ENCODE measurements at places on chromosomes 6 and 20.

DNA sequence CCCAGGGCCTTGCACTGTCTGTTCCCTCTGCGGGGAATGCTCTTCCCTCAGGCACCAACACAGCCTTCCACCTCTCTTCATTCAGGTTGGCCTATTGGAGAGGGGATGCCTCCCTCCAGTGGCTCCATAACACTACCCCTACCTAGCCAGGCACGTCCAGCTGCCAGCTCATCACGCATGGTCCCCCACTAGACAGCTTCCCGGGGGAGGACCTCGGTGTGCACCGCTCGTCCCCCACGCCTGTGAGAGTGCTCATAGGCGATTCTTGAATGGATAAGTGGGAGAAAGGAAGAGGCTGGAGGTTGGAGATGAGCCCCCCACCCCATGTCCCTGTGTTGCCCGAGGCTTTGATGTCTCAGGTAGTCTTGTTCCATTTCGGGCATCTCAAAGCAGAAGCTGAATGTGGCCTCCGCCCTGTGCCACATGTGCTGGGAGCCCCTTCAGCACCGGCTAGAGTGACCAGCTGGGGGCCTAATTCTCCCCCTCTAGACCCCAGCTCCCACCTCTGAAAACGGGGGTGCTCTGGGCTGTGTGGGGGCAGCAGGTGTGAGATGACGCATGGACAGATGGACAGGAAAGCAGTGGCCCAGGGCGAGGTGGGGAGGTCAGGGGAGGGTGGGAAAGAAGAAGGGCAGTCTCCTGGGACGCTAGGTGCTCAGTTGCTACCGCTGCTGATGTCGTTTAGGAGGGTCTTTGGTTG, 333.0 kb downstream of the TAF4 start:
- DNase-seq = no peak

DNA sequence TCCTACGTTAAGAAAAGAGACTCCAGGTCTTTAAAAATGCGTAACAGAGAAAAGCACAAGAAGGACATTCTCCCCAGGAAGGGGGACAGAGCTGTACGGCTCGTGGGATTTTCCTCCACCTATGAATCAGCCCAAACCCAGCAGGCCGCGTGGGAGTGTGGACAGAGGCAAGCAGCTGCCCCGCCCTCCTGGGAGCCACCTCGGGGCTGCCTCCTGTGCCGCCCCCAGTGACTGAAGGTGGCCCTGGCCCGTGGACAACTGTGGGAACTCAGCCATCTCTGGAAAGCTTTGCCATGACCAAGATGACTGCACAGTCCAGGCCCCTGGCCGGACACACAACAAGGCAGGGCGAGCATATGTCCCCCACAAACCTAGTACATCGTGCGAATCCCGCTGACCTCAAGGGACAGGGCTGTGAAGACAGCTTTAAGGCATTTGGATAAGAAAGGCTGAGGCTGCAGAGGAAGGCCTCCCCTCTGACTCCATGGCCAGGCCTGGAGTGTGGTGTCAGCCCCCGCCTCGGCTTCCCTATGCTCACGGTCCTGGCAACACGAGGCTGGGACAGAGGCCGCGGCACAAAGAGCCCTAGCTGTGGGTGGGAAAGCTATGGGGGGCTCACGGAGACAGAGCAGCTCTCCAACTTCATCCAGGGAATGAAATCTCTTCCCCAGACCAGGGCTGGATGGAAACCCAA, 26.9 kb downstream of the PXDC1 start:
- DNase-seq = no peak

DNA sequence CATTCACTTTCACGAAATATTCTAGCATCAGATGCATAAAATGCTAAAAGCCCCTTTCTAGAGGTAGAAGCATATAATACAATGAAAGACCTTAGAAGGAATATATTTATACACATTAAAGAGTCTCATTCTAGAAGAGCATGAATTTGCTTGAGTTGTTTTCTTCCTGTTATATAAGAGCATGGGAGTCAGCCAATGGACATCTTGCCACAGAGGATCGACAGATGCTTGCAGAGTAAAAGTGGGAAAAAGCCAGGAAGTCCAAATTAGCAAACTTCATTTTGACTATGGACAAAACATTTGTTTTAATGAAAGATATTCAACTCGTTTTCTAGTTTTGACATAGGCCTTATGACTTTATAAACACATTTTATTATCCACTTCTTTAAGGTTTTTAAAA, 44.2 kb upstream of the RIPPLY2 start:
- no peak for DNase-seq

DNA sequence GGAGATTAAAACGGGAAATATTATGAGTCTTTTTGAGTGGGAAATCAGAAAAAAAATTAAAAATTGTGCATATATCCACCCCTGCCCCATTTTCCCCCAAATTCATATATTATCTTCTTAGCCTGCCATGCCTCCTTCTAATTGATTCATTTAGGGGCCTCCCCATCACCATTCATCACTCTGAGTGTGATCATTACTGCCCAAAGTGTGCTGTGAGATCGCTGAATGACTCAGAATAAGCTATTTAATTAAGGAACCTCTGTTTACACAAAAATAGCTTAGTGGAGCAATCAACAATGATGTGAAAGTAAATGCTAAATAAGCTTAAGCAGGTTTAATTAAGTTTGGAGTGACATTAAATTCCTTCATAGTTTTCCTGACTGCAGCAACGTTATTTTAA, 645.5 kb downstream of the GRIK2 start:
- no peak for DNase-seq

DNA sequence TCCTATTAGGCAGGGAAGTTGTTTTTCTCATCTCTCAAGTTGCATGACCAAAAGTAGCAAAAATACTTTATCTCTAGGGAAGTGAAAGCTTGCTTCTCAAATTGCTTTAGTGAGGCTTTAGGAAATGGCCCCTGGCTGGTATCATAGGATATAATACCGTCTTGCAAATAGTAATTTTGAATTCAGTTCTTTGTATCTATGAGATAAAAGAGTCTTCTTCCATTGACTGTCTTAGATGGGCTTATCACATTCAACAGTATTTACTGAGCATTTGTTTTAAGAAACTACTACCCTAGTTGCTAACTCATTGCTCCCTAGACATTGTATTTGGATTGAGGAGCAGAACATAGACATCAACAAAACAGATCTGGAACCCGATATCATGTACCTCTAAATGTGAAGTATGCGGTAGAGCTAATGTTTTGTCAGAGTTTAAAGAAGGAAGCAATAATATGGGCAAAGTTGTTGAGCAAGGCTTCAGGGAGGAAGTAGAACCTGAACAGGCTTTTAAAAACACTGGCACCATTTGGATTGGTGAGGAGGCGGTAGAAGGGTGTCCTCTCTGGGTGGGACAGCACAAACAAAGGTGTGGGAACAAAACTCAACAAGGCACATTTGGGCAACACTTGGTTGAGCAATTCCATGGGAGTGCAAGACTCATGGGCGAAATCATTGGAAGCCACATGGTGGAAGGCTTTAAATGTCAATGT, 101.5 kb downstream of the SGK1 start:
- DNase-seq = no peak

- DNase-seq = no peak
These were observed 518.9 kb upstream of the JARID2 start for GRCh38 chr6:14726816-14727493.

DNA sequence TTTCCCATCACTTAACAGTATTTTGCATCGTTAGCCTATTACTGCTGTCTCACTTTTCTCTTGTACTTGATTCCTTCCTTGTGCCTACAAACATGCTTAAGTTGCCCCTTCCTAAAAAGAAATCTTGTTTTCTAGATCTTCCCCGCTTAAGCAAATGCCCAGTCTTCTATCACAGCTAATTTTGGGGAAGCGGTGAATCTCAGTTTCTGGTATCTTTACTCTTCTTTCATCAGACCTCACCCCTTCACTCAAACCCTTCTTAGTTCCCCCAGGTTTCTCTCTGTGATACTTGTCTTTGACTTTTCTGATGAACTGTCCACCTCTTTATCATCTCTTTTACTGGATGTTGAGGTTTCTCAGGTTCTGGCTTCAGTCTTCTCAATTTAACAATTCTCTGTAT, 14.2 kb downstream of the VAPB start:
- DNase-seq = no peak

DNA sequence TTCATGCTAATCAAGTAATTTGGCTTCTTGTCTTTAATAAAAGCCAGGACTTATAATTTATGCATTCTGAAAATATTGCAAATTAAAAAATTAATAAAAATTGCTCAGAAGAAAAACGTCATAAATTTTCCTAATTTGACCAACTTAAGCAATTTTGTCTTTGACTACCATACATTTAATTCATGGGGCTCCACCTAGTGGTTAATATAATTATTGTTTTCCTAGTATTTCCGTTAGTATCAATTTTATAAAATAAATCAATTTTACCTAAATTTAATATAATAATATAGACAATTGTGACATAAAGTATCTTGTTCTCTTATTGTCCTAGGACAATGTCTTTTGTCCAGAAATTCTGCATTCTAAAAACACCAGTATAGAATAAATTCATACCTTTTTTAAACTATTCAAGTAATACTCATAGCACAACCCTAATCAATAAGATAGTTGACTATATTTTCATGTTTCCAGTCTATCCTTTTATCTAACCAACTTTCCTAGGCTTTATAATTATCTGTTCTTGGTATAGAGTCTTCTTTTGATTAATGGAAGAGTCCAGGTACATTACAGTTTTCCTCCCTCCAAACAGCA, 319.9 kb downstream of the TRDN start:
- no peak for DNase-seq

DNA sequence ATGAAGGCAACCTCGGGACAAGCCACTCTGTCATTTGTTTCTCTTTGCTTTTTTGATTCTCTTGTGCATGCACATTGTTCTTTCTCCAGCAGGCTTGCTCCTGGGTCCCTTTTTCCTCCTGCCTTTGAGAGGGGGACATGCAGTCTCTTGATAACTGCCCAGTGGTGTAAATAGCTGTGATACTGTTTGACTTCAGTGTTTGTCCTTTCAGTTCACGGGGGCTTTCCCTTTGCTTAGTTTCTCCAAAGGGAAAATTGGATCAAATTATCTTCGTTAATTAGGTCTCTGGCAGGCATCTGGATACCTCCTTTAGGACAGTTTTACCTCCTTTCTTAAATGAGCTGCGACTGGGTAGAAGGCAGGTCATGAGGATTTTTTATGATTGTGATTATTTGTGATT, 41.5 kb downstream of the RALGAPB start:
- DNase-seq = no peak

GRCh38 chr6:44332585-44332984, 9.9 kb upstream of the SPATS1 start:
- no peak for DNase-seq

GRCh38 chr6:75896526-75896925, 147.5 kb downstream of the MYO6 start:
- DNase-seq = no peak

GRCh38 chr6:151822252-151823111, 15.0 kb downstream of the ESR1 start:
- DNase-seq = no peak

- no peak for DNase-seq
These were observed 681.0 kb upstream of the GJE1 start for GRCh38 chr6:141451511-141452353.

GRCh38 chr20:60283281-60283680, 325.1 kb downstream of the CDH26 start:
- no peak for DNase-seq

GRCh38 chr6:119449331-119450156, 100.0 kb upstream of the MAN1A1 start:
- no peak for DNase-seq

DNA sequence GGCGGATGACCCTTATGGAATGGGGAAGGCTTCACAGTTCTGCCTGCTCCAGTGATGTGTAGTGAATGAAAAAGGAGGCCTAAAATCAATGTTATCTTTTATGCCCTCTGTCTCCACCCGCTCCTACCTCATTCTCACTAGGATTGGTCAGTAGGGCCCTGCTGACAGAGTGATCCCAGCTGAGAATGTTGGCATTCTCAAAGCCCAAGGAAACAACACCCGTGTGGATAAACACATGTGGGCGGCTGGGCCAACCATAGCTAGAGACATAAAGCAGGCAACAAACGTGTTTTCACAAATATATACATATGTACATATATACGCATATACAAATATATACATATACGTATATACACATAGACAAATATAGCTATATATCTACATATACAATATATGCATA, 4.5 kb downstream of the RIPK1 start:
- DNase-seq = no peak

DNA sequence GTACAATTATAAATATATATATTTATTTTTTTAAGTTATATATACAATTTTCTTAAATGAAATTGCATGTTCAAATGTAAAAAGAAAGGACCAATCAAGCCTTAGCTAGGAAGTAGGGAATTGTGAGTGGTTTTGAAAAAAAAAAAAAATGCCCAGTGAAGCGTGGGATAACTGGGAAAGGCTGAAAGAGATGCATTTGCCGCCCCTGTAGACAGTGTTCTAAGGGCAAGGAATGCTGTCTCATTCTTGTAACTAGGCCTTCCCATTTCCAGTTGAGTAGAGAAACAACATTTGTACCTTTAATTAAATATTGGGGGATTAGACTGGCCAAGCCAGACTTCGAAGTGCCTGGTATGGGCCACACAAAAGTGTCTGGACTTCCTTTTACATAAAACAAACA, 430.1 kb upstream of the SLC35B3 start:
- DNase-seq = no peak

GRCh38 chr20:62886709-62887058, 25.1 kb upstream of the TCFL5 start:
- DNase-seq = no peak

DNA sequence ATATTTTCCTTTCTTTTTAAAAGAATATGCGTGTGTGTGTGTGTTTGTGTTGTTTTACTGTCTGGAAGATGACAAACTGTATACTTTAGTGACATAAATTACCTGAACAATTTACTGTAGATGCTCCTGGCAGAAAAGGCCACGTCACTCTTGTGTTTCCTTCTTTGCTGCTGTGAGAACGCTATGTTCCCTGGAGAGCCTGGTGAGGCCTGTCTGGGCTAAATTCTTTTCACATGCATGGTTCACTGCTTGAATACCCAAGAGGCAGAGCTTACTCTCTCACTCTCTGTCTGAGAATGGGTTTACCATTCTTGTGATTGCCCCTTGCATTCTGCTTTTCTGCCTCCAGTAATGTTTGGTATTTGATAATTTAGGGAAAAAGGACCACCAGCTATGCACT, 64.3 kb downstream of the EDN1 start:
- no peak for DNase-seq

DNA sequence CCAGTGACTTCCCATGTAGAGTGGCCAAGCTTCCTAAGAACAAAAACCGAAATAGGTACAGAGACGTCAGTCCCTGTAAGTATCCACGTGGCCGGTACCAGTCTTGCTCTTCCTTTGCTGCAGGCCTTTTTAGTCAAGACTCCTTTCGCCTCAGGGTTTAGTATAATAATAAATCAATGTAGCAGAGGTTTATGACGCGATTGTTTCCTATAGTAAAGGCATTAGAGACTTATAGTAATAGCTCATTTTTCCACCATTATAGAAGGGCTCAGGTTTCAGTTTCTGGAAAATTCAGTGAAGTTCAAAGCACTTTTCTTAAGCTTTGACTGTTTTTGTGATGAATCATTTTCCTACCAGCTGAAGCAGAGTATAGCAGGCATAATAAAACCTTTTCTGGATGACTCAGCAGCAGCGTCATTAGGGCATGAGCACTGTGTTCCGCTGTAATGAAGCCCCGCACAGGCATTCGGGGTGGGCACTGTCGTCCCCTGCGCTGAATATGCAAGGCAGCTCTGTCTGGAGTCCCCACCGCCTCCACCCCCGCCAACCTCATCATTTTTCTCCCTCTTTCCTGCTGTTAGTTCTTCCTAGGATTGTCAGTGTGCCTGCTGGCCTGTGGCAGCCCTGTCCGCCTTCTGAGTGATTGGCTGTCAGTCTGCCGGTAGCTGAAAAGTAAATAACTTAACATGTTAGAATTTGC, 51.3 kb downstream of the PTPN1 start:
- DNase-seq = no peak

- no peak for DNase-seq
These were observed 226.9 kb downstream of the DLL1 start for GRCh38 chr6:170063851-170064602.

- no peak for DNase-seq
These were observed 8.7 kb upstream of the SDHAF4 start for GRCh38 chr6:70557998-70558397.

Measured in esophagus squamous epithelium (tissue), 5 donors.